ENCODE measurements at places on chromosomes 13 and 19.

DNA sequence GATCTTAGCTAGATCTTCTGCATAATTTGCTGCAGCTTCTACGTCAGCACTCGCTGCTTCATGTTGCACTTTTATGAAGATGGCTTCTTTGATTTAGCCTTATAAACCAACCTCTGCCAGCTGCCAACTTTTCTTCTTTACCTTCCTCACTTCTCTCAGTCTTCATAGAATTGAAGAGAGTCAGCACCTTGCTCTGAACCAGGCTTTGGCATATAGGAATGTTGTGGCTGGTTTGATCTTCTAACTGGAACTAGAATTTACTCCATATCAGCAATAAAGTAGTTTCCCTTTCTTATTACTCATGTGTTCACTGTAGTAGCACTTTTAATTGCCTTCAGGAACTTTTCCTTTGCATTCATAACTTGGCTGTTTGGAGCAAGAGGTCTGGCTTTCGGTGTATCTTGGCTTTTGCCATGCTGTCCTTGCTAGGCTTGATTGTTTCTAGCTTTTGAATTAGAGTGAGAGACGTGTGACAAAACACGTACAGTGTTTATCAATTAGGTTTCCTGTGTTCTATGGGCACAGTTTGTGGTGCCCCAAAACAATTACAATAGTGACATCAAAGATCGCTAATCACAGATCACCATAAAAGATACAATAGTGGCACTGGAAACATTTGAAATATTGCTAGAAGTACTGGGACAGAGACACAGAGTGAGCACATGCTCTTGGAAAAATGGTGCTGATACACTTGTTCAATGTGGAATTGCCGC, 50.7 kb downstream of the NDFIP2 start:
- H3K27ac ChIP-seq, result peak overlapping the region; percentile 58
- no peak for DNase-seq
- no peaks in the 10 kb centered on the region for H3K27me3 ChIP-seq
- peaks cover 41% of the 10 kb centered on the region for H3K4me1 ChIP-seq
- peak overlapping the region; percentile 23 for H3K4me3 ChIP-seq

GRCh38 chr13:81676008-81676407, 1335.1 kb upstream of the SPRY2 start:
- no peaks in the 10 kb centered on the region for H3K27me3 ChIP-seq
- no peaks in the 10 kb centered on the region for H3K4me1 ChIP-seq
- no peak overlapping the region for H3K27ac ChIP-seq
- H3K4me3 ChIP-seq, result no peak overlapping the region

GRCh38 chr13:106599875-106600797, 32.2 kb upstream of the ARGLU1 start:
- H3K27me3 ChIP-seq, result peaks cover 6% of the 10 kb centered on the region
- no peaks in the 10 kb centered on the region for H3K36me3 ChIP-seq
- no peak overlapping the region for H3K27ac ChIP-seq
- H3K4me3 ChIP-seq, result no peak overlapping the region
- peaks cover 5% of the 10 kb centered on the region for H3K4me1 ChIP-seq

GRCh38 chr19:48398102-48398374, 4.6 kb downstream of the GRIN2D start:
- peaks cover 32% of the 10 kb centered on the region for H3K4me1 ChIP-seq
- peak overlapping the region; percentile 94 for H3K27ac ChIP-seq
- H3K27me3 ChIP-seq, result peaks cover 48% of the 10 kb centered on the region

- H3K36me3 ChIP-seq, result peaks cover 3% of the 10 kb centered on the region
- no peak overlapping the region for H3K27ac ChIP-seq
- DNase-seq, result no peak
- no peak overlapping the region for H3K4me3 ChIP-seq
- H3K4me1 ChIP-seq, result peaks cover 4% of the 10 kb centered on the region
- no peaks in the 10 kb centered on the region for H3K27me3 ChIP-seq
Measured at GRCh38 chr13:112781287-112781686, 91.4 kb downstream of the ATP11A start.

DNA sequence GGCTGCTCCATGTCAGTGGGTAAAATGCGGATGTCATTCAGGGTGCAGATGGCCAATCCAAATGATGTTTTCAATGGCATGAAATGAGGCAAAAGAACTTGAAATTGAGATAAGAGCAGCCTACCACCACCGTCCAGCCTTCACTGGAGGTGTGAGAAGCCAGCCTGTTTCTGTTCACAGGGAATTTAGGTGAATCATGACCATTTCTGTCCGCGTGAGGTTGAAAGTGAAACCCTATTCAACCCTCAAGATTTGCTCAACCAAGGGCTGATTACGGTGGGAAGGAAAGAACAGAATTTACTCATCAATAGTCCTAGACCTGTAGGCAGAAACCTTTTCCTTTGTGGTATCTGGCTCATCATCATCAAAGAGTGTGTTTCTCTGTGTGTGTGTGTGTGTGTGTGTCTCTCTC, 370.7 kb downstream of the COG6 start:
- peaks cover 12% of the 10 kb centered on the region for H3K27me3 ChIP-seq
- H3K27ac ChIP-seq, result peak overlapping the region; percentile 67
- DNase-seq, result peak; percentile 75
- H3K4me3 ChIP-seq, result peak overlapping the region; percentile 20

GRCh38 chr13:32736648-32737047, 150.4 kb downstream of the PDS5B start:
- H3K4me3 ChIP-seq, result peak overlapping the region; percentile 73
- peak overlapping the region; percentile 96 for H3K27ac ChIP-seq
- H3K27me3 ChIP-seq, result no peaks in the 10 kb centered on the region
- peaks cover 47% of the 10 kb centered on the region for H3K36me3 ChIP-seq

GRCh38 chr13:26046639-26047038, 5.2 kb downstream of the SHISA2 start:
- no peak overlapping the region for H3K4me3 ChIP-seq
- H3K27me3 ChIP-seq, result peaks cover 33% of the 10 kb centered on the region
- H3K36me3 ChIP-seq, result no peaks in the 10 kb centered on the region
- peaks cover 13% of the 10 kb centered on the region for H3K4me1 ChIP-seq
- no peak for DNase-seq

- H3K36me3 ChIP-seq, result peaks cover 16% of the 10 kb centered on the region
- no peaks in the 10 kb centered on the region for H3K27me3 ChIP-seq
- no peak overlapping the region for H3K4me3 ChIP-seq
- no peak overlapping the region for H3K27ac ChIP-seq
- no peak for DNase-seq
Measured at GRCh38 chr19:38409631-38410133, 6.8 kb downstream of the FAM98C start.

- no peaks in the 10 kb centered on the region for H3K27me3 ChIP-seq
- DNase-seq, result no peak
- H3K4me1 ChIP-seq, result peaks cover 29% of the 10 kb centered on the region
- H3K27ac ChIP-seq, result peak overlapping the region; percentile 22
Measured at GRCh38 chr13:32407854-32408253, 20.1 kb downstream of the N4BP2L1 start.

DNA sequence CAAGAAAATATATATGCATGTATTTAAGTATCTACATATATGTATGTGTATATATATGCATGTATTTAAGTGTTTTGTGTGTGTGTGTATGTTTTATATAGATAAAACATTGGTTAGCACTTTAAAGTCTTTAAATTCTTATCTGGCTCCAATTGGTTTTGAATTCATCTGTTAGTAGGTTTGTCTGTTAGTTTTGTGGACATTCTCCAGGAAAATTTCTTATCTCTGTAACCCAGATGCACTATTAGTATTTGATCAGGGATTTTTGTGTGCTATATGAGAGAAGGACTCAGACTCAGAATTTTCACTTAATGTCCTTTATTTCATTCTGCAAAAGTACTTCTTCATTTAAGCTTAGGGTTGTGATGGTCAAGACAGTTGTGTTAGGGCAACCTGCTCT, 103.1 kb downstream of the ITGBL1 start:
- H3K4me1 ChIP-seq, result no peaks in the 10 kb centered on the region
- H3K36me3 ChIP-seq, result no peaks in the 10 kb centered on the region
- no peak for DNase-seq
- no peak overlapping the region for H3K4me3 ChIP-seq
- no peak overlapping the region for H3K27ac ChIP-seq

DNA sequence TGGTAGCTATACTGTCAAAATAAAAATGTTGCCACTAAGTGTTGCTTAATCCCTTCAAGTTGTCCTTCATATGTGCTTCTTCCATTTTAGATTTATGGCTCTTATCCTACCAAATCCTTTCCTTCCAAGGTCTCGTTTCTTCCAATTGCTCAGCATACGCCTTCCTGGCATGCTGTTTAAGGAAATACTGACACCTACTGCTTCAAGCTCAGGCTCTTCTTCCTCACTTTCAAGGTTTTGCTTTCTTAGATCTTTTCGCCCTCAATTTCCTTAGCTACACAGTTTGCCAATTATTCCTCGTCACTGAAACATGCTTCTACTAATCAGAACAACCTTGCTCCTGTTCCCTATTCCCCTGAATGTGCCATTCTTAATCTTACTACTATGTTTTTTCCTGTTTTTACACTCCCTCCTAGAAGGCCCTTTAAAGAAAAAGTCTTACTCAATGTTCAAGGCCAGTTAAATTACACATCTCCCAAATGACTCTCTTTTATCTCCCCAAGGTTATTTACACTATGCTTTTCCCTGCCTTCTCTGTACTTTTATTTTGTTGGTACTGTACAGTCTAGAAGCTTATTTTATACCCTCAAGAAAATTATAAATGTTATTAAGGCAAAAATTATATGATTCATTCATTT, 343.1 kb downstream of the MZT1 start:
- H3K27ac ChIP-seq, result no peak overlapping the region
- H3K36me3 ChIP-seq, result no peaks in the 10 kb centered on the region
- no peak overlapping the region for H3K4me3 ChIP-seq
- DNase-seq, result no peak

GRCh38 chr13:37615276-37615675, 16.7 kb upstream of the POSTN start:
- H3K27me3 ChIP-seq, result no peaks in the 10 kb centered on the region
- no peak for DNase-seq
- H3K4me3 ChIP-seq, result no peak overlapping the region
- H3K27ac ChIP-seq, result no peak overlapping the region
- H3K4me1 ChIP-seq, result no peaks in the 10 kb centered on the region

- H3K4me3 ChIP-seq, result no peak overlapping the region
- DNase-seq, result no peak
- H3K36me3 ChIP-seq, result no peaks in the 10 kb centered on the region
- peaks cover 61% of the 10 kb centered on the region for H3K27me3 ChIP-seq
- H3K27ac ChIP-seq, result no peak overlapping the region
- peaks cover 9% of the 10 kb centered on the region for H3K4me1 ChIP-seq
Measured at GRCh38 chr19:11291991-11292390, 4.0 kb upstream of the TSPAN16 start.

GRCh38 chr19:6056801-6057650, 53.3 kb downstream of the RFX2 start:
- DNase-seq, result no peak
- peaks cover 24% of the 10 kb centered on the region for H3K4me1 ChIP-seq
- H3K36me3 ChIP-seq, result no peaks in the 10 kb centered on the region
- no peak overlapping the region for H3K27ac ChIP-seq

- H3K36me3 ChIP-seq, result no peaks in the 10 kb centered on the region
- H3K27me3 ChIP-seq, result peaks cover 39% of the 10 kb centered on the region
- H3K4me3 ChIP-seq, result no peak overlapping the region
- no peak overlapping the region for H3K27ac ChIP-seq
- H3K4me1 ChIP-seq, result no peaks in the 10 kb centered on the region
Measured at GRCh38 chr19:50906217-50906616, 5.0 kb downstream of the KLK4 start.

GRCh38 chr19:5838353-5839064, 993 bp downstream of the FUT6 start:
- DNase-seq, result no peak
- no peaks in the 10 kb centered on the region for H3K36me3 ChIP-seq
- peaks cover 11% of the 10 kb centered on the region for H3K4me1 ChIP-seq
- peaks cover 2% of the 10 kb centered on the region for H3K27me3 ChIP-seq
- no peak overlapping the region for H3K27ac ChIP-seq
- no peak overlapping the region for H3K4me3 ChIP-seq
